ENCODE measurements at places on chromosomes 2 and 18. TPM values are rescaled to one million over a fixed set of nuclear protein-coding genes. Genes with fewer than 3 reads are reported as not detected.

The KDM3A gene
- total RNA-seq, result 61.3 TPM

DNA sequence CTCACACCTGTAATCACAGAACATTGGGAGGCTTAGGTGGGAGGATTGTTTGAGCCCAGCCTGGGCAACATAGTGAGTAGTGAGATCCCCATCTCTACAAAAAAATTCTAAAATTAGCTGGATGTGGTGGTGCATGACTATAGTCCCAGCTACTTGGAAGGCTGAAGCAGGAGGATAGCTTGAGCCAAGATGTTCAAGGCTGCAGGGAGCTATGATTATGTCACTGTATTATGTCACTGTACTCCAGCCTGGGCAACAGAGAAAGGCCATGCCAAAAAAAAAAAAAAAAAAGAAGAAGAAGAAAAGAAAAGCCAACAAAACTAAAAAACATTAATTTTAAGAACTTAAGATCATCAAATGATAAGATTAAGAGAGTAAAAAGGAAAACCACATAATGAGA, 17.4 kb upstream of the NCOA1 start:
- no peaks in the 10 kb centered on the region for H3K27me3 ChIP-seq
- DNase-seq, result no peak
- H3K27ac ChIP-seq, result no peak overlapping the region
- no peaks in the 10 kb centered on the region for H3K4me1 ChIP-seq

The RTP5 gene
- 0.15 TPM for total RNA-seq

The TDRD15 gene
- total RNA-seq, result not detected

The ARHGAP28 gene
- 10.8 TPM for total RNA-seq

The SCYGR4 gene
- not detected for total RNA-seq

GRCh38 chr2:39524061-39524460, 87.0 kb upstream of the MAP4K3 start:
- H3K36me3 ChIP-seq, result no peaks in the 10 kb centered on the region
- H3K27me3 ChIP-seq, result no peaks in the 10 kb centered on the region
- no peak overlapping the region for H3K27ac ChIP-seq
- no peak overlapping the region for H3K4me3 ChIP-seq
- no peak for DNase-seq

GRCh38 chr2:29755829-29756228, 165.6 kb downstream of the ALK start:
- no peaks in the 10 kb centered on the region for H3K27me3 ChIP-seq
- H3K4me3 ChIP-seq, result no peak overlapping the region
- no peaks in the 10 kb centered on the region for H3K36me3 ChIP-seq
- no peak overlapping the region for H3K27ac ChIP-seq

- H3K27ac ChIP-seq, result no peak overlapping the region
- no peak for DNase-seq
- H3K27me3 ChIP-seq, result no peaks in the 10 kb centered on the region
- no peaks in the 10 kb centered on the region for H3K4me1 ChIP-seq
- H3K36me3 ChIP-seq, result no peaks in the 10 kb centered on the region
These were observed 123.0 kb upstream of the THUMPD2 start for GRCh38 chr2:39902103-39902502.

DNA sequence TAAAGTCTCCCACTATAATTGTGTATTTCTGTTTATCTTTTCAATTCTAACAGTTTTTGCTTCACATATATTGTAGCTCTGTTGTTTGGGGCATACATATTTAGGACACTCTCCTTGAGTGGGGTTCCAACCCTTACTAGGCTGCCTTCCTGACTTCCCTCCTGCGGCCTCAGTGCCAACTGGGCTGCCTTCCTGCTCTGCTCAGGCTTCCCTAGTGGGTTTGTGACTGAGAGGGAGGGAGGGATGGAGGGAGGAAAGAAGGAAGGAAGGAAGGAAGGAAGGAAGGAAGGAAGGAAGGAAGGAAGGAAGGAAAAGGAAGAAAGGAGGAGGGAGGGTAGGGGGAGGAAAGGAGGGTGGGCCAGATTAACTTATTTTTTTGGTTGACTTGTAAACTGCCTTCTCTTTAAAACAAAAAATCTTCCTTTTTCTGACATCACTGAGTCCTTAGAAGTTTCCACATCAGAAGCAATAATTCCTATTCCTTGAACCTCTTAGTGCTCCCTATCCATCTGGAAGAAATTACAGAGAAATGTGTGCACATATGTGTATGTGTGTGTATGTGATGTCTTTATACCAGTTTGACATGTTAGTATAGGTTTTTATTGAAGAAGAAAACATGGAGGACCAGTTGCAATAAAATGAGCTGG, 145.4 kb upstream of the PGAP1 start:
- DNase-seq, result no peak
- H3K27me3 ChIP-seq, result no peaks in the 10 kb centered on the region
- no peaks in the 10 kb centered on the region for H3K36me3 ChIP-seq
- no peak overlapping the region for H3K4me3 ChIP-seq
- H3K27ac ChIP-seq, result no peak overlapping the region
- H3K4me1 ChIP-seq, result no peaks in the 10 kb centered on the region

DNA sequence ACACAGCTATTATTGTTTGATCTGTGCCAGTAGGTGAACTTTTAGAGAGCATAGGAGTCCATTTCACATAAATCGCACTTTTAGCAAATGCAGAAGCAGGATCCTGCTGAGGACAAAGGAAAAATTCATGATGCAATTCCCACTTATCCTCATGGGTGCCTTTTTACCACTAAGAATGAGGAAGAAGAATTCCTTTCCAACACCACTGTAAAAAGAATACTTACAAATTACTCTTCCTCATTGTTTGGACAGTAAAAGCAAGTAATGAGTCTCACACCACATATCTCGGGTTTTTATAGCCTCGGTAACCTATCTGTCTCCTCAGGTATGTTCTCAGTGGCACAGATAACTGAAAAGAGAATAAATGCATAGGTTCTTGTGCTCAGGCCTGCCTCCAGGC, 238.5 kb downstream of the MTX2 start:
- H3K27ac ChIP-seq, result peak overlapping the region; percentile 19
- no peak overlapping the region for H3K4me3 ChIP-seq
- H3K27me3 ChIP-seq, result no peaks in the 10 kb centered on the region
- H3K36me3 ChIP-seq, result no peaks in the 10 kb centered on the region
- no peak for DNase-seq

The LCT gene
- total RNA-seq, result not detected

DNA sequence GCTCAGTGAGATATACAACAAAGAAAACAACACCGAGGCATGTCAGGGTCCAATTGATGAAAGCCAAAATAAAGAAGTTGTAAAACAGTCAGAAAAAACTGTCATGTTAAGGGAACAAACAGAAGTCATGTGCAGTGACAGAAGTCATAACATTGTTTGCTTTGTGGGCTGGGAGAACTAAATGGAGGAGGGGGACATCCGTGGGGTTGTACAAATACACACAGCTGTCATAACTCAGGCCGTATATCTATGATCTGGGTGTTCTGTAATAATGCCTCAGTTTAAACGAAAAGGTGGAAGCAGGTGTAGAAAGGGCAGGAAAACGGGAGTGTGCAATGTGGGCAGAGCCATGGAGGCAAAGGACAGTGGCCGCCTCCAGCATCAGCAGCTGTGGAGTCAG, 27.3 kb downstream of the TIMM21 start:
- H3K36me3 ChIP-seq, result no peaks in the 10 kb centered on the region
- H3K4me1 ChIP-seq, result no peaks in the 10 kb centered on the region
- peaks cover 4% of the 10 kb centered on the region for H3K27me3 ChIP-seq
- no peak overlapping the region for H3K4me3 ChIP-seq

DNA sequence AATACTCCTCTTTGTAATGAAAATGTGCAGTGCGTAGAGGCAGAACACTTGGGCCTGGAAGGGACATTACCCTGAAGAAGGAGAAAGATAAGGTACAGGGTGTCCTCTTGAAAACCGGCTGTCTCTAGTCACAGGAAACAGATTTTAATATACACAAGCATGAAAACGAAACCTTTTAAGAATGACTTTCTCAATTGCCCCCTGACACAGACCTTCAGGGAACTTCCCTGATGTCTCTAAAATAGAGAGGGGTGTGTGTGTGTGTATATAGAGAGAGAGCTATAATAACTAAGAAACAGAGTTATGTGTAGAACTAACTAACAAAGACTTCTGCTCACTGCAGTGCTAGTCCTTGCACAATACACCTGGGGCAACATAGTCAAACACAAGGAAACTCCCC, 780.0 kb downstream of the CNTNAP5 start:
- no peaks in the 10 kb centered on the region for H3K27me3 ChIP-seq
- no peak for DNase-seq
- no peak overlapping the region for H3K27ac ChIP-seq
- H3K4me3 ChIP-seq, result no peak overlapping the region

The ALLC gene
- 0.16 TPM for total RNA-seq

GRCh38 chr18:34222307-34223163, 2.2 kb downstream of the NOL4 start:
- H3K4me1 ChIP-seq, result no peaks in the 10 kb centered on the region
- H3K36me3 ChIP-seq, result no peaks in the 10 kb centered on the region
- H3K4me3 ChIP-seq, result peak overlapping the region; percentile 54
- no peak overlapping the region for H3K27ac ChIP-seq
- DNase-seq, result no peak
- H3K27me3 ChIP-seq, result peaks cover 46% of the 10 kb centered on the region

DNA sequence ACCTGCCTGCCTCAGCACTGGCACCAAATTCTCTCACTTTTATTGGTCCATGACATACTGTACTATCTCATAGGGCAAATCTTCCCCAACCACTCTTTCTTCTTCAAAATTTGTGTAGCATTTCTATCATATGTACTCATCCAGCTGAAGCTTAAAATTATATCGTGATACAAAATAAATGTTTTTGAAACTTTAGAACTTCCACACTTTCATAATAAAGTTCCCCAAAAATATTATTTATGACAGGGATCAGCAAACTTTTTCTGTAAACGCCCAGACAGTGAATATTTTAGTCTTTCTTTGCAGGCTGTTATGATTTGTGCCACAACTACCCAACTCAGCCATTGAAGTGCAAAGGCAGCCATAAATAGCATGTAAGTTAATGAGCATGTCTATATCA, 76.2 kb upstream of the POU3F3 start:
- H3K4me1 ChIP-seq, result no peaks in the 10 kb centered on the region
- no peaks in the 10 kb centered on the region for H3K36me3 ChIP-seq
- no peak overlapping the region for H3K4me3 ChIP-seq
- DNase-seq, result no peak

The ZC3H6 gene
- 18.2 TPM for total RNA-seq

The LINC00305 gene
- total RNA-seq, result not detected

DNA sequence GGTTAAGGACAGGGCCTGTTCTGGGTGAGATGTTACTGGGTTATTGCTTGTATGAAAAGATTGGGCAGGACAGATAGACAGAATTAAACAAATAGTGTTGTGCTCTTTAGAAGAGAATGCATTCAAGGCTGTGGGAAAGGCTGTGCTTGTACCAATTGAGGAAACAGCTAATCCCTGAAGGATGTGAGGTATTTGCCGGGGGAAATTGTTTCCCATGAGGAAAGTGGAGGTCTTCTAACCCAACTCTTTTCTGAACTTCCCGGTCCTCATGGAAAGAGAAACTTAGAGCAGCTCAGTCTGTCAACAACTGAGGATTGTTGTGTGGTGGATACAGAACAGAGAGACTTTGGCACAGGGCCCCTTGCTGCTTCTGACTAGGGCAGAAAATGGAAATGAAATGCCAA, 9.5 kb downstream of the SLC1A4 start:
- H3K27me3 ChIP-seq, result no peaks in the 10 kb centered on the region
- H3K36me3 ChIP-seq, result no peaks in the 10 kb centered on the region
- peak overlapping the region; percentile 17 for H3K27ac ChIP-seq
- no peaks in the 10 kb centered on the region for H3K4me1 ChIP-seq

- no peaks in the 10 kb centered on the region for H3K27me3 ChIP-seq
- H3K4me1 ChIP-seq, result no peaks in the 10 kb centered on the region
- H3K36me3 ChIP-seq, result no peaks in the 10 kb centered on the region
- no peak overlapping the region for H3K4me3 ChIP-seq
- H3K27ac ChIP-seq, result no peak overlapping the region
These were observed 716.2 kb upstream of the FANCL start for GRCh38 chr2:58957188-58957840.

The GPR45 gene
- not detected for total RNA-seq

The POTEC gene
- not detected for total RNA-seq

DNA sequence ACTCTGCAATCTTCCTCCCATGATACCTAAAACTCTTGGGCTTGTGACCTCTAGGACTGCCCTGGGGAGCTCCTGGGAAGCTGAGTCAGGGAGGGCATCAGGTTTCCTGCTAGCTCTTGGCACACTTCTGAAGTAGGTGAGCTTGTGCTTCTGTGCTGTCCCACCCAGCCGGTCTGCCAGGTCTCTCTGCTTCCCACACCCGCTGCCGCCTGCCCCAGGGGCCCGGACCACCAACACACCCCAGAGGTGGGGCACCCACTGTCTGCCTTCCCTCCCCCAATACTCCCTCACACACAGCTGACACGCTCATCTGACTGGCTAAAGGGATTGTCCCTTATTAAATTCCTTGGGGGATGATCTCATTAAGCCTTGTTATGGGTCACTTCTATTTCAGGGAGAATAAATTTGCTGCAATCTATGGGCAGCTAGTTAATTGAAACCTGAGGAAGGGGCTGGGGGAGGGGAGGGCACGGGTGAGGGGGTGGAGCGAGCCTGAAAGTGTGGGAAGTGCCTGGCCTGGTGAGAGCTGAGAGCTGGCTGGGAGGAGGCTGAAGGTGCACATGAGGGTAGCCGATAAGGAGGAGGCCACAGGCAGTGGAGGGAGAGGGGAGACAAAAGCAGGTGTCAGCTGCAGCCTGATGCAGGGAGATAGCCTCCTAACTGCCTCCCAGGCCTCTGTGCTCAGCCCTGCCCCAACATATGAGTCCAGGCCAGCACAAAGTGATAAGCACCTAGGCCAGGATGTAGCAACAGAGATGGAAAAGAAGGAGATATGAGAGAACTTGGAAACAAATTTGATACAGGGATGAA, 48.8 kb downstream of the HAUS1 start:
- H3K4me1 ChIP-seq, result no peaks in the 10 kb centered on the region
- DNase-seq, result no peak
- H3K27ac ChIP-seq, result no peak overlapping the region
- H3K27me3 ChIP-seq, result no peaks in the 10 kb centered on the region
- H3K36me3 ChIP-seq, result no peaks in the 10 kb centered on the region

The MEIS1 gene
- total RNA-seq, result 23.0 TPM

The DPP4 gene
- 11.8 TPM for total RNA-seq

DNA sequence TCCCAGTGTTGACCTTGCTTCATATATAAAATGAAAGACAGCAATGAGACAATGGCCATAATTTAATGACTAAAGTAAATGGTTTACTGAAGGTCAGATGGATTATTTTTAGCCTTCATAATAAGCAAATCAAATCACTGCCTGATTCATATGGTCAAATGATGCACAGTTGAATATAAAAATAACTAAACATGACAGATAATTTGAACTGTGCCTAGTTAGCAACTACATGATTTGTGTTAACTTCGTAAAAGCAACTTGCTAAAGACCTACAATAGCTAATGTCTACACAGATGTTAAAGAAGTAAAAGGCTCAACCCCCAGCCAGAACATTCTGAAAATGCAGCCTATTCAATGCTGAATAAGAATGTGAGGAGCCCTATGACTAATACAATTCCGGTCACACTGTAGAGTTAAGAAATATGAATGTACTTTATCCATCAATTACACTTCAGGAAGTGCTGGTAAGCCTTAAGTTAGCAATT, 590.8 kb upstream of the CDH2 start:
- no peak for DNase-seq
- no peaks in the 10 kb centered on the region for H3K36me3 ChIP-seq
- no peak overlapping the region for H3K4me3 ChIP-seq
- H3K27me3 ChIP-seq, result no peaks in the 10 kb centered on the region
- no peak overlapping the region for H3K27ac ChIP-seq

The C2orf42 gene
- total RNA-seq, result 30.0 TPM
